ENCODE measurements at places on chromosomes 3 and 15. TPM values are rescaled to one million over a fixed set of nuclear protein-coding genes. Genes with fewer than 3 reads are reported as not detected.

Gene MYL3
- 107 TPM for total RNA-seq

Gene STX19
- total RNA-seq: 0.04 TPM

Gene DZIP1L
- 12.8 TPM for total RNA-seq

Gene AKAP13
- 90.9 TPM for total RNA-seq

Gene RAB5A
- total RNA-seq: 30.4 TPM

Gene ROBO1
- total RNA-seq: 38.7 TPM

Gene CPB1
- total RNA-seq: 2.4 TPM

Gene ATP10A
- total RNA-seq: 4.9 TPM

Gene RASGRF1
- total RNA-seq: 0.13 TPM

Gene ERICH6
- total RNA-seq: 0.09 TPM

Gene SCN5A
- 1.9 TPM for total RNA-seq

Gene P2RY1
- 6.8 TPM for total RNA-seq

Gene TCF12
- 116 TPM for total RNA-seq

Gene STXBP5L
- under 0.01 TPM for total RNA-seq
